Mucosa of descending colon (tissue), 3 donors: ENCODE measurements at places on chromosomes 1 and 21.

GRCh38 chr1:174743654-174744561, 255.8 kb upstream of the CACYBP start:
- no peak for DNase-seq

DNA sequence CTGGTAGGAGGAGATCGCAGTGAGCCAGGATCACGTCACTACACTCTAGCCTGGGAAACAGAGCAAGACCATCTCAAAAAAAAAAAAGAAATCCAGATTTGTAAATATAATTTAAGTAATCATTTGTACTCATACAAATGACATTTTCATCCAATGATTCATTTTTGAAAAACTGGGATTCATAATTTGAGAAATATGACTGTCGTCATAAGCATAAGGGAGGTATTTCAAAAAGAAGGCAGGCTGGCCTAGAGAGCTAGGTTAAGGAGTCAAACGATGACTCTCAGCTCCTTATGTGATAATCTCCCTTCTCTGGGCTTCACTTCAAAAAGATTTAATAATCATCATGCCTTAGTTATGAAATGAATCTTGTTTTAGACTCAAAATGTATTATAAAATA, 2.3 kb downstream of the GART start:
- DNase-seq: no peak

DNA sequence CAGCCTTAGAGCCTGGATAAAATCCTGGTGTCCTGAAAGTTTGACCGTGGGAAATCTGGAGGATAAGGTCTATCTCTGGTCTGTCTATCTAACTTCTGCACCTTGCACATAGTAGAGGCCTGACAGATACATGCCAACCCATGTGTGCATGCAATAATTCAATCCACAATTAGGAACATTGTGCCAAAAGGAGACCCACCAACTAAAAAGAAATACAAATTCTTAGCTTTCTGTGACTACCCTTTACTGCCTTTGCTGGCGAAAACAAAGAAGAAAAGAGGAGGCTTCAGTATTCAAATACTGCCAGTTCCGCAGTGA, 381 bp upstream of the KLHL20 start:
- DNase-seq: no peak

DNA sequence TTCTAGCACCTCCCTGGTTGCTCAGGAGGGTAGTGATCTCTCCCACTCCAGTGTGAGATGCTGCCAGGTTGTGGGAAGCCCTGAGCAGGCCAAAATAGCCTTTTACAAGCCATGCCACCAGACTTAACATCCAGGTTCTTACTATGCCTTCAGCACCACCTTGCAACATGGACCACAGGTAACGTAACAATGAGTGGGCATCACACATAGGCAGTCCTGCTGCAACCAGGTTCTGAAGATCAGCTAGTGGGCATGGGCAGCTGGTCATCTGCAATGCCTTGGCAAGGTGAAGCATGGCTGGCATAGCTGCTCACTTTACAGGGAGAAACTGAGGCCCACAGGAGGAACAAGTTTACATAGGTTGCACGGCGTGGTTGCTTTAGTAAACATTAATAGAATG, 40.7 kb downstream of the DHCR24 start:
- no peak for DNase-seq

- no peak for DNase-seq
Observed at GRCh38 chr1:176903474-176903873, 261.0 kb downstream of the ASTN1 start.
